ENCODE measurements at places on chromosomes 3 and 15. TPM values are rescaled to one million over a fixed set of nuclear protein-coding genes. Genes with fewer than 3 reads are reported as not detected.

GRCh38 chr3:108099244-108099643 lies 8.4 kb upstream of the CD47 start:
- DNase-seq, result no peak

DNA sequence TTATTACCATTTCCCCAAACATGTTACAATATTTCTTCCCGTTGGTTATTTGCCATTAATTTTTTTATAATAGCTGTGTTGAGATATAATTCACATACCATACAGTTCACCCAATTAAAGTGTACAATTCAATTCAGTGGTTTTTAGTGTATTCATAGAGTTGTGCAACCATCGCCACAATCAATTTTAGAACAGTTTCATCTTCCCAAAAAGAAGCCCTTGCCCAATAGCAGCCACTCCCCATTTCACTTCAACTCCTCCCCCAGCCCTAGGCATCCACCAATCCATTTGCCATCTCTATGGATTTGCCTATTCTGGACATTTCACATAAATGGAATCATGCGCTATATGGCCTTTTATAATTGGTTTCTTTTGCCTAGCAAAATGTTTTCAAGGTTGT lies 225.1 kb downstream of the EPHB1 start:
- no peak for DNase-seq

GRCh38 chr15:72861354-72861910 lies 77.9 kb upstream of the ADPGK start:
- no peak for DNase-seq

DNA sequence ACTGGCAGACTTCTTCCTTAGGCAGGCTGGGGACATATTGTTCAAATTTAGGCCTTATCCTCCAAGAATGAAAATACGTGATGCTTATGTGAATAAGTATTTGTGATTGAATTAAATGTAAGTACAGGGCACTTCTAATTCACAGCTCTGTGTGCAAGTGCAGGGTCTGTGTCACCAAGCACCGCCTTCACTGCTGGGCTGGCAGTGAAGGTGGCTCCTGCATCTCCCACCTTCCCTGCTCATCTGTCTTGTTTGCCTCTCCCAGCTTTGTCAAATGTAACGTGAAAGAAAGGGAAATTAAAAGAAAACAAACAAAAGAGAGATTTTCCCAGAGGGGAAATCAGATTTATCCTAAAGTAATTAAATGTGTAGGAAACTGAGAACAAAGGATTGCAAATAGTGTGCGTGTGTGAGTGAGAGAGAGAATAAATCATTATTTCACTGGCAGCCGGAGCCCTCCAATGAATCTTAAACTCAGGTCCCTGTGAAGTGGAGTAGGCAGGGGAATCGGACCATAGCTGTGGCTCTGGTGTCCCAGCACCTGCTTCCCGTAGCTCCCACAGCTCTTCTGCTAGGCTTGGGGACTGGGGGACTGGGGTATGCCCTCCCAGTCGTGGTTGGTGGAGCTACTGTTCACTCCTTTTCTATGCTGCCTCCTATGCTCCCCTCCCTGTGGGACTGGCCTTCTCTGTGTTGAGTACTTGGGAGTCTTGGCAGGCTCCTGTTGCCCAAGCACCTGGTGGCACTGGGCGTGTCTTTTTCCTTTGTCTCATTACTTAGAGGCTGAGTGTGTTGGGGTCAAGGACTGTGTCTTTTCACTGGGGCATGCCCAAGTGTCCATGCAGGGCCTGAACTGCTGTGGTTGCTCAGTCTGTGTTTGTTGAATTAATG lies 222.2 kb downstream of the EPHB1 start:
- no peak for DNase-seq

GRCh38 chr3:107831590-107831989 lies 259.2 kb downstream of the CD47 start:
- no peak for DNase-seq

DNA sequence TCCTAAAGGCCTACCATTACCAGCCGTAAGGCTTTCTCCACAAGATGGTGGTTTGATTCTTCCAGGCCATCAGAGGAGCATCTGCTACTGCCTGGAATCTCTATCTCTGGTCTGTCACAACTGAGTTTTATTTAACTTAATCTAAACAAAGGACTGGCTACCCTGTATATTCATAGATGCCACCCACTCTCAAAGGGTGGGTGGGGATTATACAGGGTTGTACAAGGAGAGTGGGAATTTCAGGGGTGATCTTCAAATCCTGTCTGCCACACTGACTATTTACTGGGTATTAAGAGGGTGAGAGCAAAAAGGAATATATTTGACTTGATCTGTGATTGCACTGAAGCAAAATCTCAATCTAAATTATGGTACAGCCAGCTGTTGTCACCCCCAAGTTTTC lies 253.3 kb downstream of the MBNL1 start:
- no peak for DNase-seq

DNA sequence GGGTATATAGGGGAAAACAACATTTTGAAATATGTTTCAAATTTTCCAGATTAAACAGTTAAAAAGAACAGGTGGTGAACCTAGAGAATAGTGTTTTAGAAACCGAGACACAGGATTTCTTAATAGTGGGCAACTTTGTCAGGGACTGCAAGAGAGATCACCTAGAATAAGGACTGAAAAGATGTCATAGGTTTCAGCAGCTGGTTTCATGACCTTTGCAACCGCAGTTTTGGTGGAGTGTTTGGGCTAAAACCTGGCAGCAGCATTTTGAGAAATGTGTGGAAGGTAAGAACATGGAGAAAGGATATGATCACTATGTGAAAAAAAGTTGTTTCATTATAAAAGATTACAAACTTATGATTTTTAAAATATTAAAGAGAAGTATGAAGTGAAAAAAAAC lies 34.9 kb downstream of the PRKCI start:
- DNase-seq, result no peak

GRCh38 chr3:12963922-12964701 lies 109.1 kb downstream of the IQSEC1 start:
- DNase-seq, result no peak

GRCh38 chr3:68060191-68060590 lies 405.8 kb upstream of the SUCLG2 start:
- DNase-seq, result no peak

DNA sequence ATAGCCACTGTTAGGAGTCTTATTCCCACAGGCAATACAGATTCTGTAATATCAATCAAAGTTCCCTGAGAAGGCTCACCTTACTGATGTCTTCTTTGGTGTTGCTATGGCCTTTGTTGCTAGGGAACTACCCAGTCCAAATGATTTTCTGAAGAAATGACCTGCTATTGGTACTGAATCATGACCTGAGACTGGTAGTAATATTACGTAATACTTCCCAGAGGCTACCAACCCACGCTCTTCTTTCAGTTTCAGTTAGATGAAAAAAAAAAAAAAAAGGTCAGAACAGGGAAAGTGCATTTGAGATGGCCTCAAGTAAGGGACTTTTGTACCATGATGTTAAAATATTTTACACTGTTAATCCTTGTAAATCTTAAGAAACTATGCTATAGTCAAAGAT lies 1092.5 kb upstream of the EPHA6 start:
- no peak for DNase-seq

DNA sequence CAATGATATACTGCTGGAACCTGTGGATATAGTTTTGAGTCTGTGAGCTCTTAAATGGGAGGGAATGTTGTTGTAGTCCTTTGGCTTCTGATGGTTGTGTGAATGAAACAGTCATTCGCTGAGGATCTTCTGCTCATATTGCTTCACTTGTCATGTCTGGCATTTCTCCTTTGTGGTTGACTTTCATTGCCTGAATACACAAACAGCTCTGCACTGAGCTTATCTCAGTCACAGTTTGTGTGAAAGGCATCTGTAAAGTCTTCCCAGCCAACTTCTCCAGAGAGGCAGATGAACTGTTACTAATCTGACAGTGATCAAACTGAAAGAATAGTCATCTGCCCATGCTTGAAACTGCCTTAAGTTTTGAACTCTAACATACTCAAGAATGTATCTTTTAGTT lies 59.8 kb downstream of the TMED3 start:
- no peak for DNase-seq

GRCh38 chr3:9172851-9173321 lies 76.6 kb downstream of the SRGAP3 start:
- DNase-seq, result peak; percentile 23

The CCRL2 gene
- polyA plus RNA-seq, result 0.74 TPM

The STRIT1 gene
- polyA plus RNA-seq, result 24.2 TPM

The RPL39L gene
- polyA plus RNA-seq, result 7.6 TPM

The IMPG2 gene
- polyA plus RNA-seq, result 1.5 TPM

The HIGD2B gene
- polyA plus RNA-seq, result not detected

The CLSTN2 gene
- polyA plus RNA-seq, result 2.5 TPM

The ANKRD34C gene
- polyA plus RNA-seq, result 0.04 TPM

The ATP1B3 gene
- 89.0 TPM for polyA plus RNA-seq

The TMOD3 gene
- polyA plus RNA-seq, result 15.6 TPM

The TRNT1 gene
- polyA plus RNA-seq, result 15.9 TPM

The SEMA6D gene
- 56.4 TPM for polyA plus RNA-seq

Data from hindlimb muscle (tissue), 1 donor.